ENCODE measurements at places on chromosomes 2 and 18. TPM values are rescaled to one million over a fixed set of nuclear protein-coding genes. Genes with fewer than 3 reads are reported as not detected.
A peak's percentile ranks its signal among the peaks of the same experiment; 100 is the strongest.

DNA sequence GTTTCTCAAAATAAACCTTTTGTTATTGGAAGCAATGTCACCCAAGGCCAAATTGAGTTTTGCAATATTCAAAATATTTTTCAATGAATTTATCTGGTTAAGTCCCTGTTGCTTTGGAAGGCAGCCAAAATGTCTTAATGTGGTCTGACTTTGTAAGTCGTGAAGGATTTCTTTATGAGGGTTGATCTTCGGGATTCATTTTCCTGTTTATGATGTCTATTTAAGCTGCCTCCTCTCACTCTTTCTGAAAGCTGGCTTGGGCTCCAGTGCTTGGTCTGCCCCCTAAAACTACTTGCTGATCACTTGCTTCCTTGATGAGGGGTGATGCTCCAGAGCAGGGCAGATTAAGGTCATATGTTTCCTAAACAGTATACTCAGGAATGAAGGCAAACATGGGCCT is 141.1 kb downstream of the ANTXR1 start:
- DNase-seq = no peak

DNA sequence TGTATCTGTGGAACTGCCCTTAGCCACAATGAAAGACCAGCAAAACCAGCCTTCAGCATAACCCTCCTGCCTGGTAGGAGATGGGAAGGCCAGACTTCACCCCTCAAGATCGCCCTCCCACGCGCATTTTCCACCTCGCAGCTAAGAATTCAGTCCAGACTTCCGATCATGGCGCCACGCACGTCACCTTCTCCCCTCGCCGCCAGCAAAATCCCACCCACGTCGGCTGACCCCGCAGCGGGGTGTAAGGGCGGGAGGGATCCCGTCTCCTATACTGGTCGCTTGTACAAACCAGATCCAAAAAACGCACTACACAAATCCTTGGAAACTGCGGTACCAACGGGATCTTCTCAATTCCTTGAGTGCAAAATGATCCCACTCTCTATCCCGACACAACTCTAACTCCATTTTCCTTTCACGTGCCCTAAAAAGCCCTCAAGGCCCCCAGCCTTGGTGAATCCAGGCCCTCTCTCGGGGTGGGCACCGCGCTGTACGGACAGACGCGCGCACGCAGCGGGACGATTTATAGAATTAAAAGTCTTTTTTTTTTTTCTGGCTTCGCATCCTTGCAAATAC is 1.0 kb upstream of the BMPR2 start:
- DNase-seq = peak; percentile 50

GRCh38 chr2:100185105-100185504 is 42.7 kb upstream of the AFF3 start:
- no peak for DNase-seq

DNA sequence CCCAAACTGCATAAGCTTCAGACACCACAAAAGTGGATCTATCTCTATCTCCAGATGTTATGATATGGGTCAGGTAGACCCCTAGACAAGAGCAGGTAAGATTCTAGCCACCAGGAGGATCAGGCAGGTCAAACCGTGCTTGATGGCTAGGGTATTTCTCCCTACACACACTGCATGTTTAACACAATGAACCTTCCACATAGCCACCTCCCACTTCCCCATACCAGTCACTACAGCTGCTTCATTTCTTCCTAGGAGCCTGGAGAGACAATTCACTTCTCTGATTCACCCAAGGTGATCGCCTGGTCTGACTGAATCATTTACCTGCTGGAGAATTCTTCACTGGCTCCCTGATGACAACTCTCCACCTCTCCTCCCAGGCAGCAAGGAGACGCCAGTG is 66.0 kb upstream of the MYCN start:
- DNase-seq = no peak

- DNase-seq = no peak
Measured at GRCh38 chr2:18623782-18624181, 34.4 kb upstream of the NT5C1B start.

DNA sequence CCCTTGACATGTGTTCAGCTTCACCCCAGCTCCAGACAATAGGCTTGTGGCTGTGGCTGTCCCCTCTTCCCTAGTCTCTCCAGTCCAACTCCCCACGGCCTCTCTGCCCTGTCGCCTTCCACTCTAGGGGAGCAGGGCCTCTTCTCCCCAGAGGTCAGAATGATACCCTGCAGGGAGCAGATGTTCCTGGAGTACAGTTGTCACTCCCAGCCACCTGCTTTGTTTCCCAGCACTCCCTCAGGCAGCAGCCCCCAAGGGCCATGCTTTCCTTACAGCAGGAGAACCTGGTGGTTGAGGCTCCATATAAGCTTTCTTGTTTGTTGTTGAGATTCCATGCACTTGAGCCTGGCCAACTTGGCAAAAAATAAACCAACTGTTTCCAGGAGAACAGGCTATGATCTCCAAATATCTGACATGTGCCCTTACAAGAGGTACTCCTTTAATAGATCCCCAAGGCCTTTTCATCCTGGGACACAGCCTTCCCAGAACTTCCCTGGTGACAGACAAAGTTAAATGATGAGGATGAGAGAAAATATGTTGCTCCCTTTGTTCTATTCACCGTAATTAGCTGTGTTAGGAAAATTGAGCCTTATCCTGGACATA is 45.1 kb downstream of the DPYSL5 start:
- no peak for DNase-seq

DNA sequence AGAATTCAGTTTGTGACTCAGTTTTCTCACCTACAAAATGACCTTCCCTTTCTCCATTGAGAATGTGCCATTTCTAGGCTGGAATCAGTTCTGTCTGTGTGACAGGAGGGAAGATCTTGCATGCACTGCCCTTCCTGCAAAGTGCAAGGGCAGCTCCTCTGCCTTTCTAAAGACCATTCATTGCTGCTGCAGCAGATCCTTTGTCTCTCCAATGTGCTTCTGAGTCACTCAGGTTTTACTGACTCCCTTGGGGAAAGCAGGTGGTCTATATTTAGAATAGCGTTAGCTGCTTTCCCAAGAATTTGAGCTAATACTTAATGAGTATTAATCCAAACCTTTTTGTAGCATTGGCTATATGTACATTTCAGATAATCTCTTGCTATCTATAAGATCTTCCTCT is 62.5 kb downstream of the DAW1 start:
- DNase-seq = no peak

DNA sequence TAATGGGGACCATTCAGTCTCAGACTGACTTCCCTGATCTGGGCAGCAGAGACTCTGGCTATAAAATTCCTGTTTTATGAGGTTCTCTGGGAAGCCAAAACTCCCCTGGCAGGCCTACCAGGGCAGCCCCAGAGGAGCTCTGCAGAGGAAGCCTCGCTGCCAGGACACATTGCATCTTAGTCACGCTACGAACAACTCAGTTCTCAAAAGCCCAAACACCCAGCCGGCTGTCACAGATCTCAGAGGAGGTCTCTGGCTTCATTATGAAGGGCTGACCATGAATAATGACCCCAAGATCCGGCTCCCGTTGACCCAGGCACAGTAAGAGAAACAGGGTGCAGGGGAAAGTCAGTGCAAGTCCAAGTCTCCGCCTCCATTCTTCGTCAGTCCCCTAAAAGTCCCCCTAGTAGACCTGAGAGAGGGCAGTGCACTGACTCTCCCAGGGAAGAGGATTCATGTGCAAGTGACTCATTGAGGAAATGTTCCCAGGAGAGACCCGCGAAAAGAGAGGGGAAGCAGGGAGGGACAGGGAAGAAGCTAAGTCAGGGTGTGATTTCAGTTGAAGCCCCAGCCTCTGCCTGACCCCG is 212.3 kb downstream of the CYP26B1 start:
- no peak for DNase-seq

DNA sequence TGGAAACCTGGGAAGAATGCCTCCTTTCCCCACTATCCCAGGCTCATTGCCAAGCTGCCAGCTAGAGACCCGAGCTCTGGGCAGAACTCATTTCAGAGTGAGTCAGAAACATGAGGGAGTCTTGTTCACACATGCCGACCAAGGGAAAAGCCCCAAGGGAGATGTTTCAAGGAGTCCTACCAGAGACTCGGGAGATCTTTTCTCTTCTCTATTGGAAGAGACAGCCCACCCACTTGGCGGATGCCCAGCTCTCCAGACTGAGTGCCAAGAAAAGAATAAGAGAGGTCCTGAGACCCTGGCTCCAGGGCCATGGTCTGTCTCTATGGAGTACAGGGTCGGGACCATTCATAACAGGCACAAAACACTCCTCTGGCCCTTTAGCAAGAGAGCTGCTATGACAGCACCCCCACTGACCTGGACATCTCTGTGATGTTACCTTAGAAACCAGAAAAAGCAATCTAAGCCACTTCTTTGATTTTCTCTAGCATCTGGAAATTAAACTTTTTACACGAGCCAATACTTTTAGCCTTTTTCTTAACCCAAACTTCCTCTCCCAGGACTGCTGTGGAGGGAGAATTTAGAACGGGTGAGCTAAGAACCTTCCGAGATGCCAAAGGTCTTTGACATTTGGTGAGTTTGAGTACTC is 18.5 kb upstream of the IGFBP5 start:
- DNase-seq = no peak

GRCh38 chr2:176110415-176111308 is 3.6 kb downstream of the HOXD11 start:
- DNase-seq = no peak

- no peak for DNase-seq
Measured at GRCh38 chr2:74819702-74820101, 14.2 kb upstream of the HK2 start.

GRCh38 chr18:56873441-56874140 is 222.4 kb downstream of the WDR7 start:
- DNase-seq = no peak

DNA sequence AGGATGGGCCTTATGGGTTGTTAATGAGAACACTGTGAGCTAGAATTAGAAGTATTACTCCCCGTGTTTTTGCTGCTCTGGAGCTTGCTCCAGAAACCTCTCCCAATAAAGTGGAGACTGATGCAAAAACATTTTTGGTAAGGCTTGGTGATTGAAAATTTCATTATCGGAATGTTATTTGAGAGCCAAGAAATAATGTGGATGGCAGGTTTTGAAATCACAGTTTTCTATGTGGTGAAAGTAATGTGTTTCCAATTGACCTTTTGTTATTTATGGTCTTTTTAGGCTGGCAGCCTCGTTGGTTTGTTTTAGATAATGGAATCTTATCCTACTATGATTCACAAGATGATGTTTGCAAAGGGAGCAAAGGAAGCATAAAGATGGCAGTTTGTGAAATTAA is 5.1 kb downstream of the PLEKHA3 start:
- DNase-seq = no peak

DNA sequence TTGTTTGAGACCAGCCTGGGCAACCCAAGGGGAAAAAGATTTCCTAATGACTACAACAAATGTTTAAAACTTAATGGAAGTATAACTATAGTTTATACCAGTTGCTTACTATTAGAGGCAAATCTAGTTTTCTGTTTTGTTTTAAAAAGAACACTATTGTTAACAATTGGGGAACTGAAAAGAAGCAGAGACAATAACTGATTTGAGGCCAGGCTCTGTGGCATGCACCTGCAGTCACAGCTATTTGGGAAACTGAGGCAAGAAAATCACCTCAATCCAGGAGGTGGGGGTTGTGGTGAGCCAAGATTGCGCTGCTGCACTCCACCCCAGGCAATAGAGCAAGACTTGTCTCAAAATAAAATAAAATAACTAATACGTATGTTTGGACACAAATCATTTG is 28.2 kb upstream of the USP34 start:
- no peak for DNase-seq

DNA sequence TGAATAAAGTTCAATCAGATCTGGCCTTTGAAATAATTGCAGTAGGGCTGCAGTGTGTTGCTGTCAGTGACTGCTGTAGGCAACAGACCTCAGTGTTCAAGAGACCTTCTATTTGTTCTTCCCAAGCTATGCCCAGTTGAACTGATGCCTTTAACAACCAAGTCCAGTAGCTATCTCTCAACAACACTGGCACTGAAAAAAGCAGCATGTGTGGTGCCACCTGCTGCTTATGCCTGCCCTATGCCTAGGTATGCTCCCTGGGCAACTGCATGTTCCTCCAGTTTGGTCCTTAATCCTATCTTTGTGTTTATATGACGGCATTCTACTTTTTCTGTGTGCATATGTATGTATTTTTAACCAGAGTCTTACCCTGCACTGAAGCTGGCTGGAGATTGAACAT is 523.9 kb upstream of the MEX3C start:
- no peak for DNase-seq

GRCh38 chr2:160379399-160379798 is 114.2 kb downstream of the RBMS1 start:
- DNase-seq = no peak

DNA sequence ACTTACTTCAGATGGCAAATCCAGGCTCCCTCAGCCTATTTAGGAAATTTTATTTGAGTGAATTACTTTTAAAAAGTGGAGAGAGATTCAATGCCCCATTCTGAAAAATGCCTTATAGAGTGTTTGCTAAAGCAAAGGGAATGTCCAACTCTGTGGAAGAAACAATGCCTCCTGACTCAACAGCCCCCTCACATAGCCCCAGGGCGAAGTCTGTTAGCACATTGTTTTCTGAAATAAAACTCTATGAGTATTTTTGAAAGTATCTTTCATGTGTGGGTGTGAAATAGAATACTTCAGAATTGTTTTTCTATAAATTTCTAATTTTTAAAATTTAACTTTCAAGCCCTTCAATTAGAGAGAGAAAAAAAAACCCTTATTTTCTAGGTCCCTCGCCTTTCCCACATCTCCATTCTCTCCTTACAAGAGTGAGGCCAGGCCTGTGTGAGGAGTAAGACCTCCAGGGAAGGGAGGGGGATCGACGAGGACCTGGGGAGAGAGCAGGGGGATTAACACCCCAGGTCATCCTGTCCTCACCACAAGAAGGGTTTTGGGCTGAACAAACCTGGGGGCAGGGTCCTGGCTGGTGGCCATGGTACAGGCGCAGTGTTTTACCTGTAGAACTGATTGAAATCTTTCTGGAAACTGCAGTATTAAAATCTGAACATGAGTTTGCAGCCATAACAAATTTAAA is 141.4 kb downstream of the SNTG2 start:
- DNase-seq = no peak

DNA sequence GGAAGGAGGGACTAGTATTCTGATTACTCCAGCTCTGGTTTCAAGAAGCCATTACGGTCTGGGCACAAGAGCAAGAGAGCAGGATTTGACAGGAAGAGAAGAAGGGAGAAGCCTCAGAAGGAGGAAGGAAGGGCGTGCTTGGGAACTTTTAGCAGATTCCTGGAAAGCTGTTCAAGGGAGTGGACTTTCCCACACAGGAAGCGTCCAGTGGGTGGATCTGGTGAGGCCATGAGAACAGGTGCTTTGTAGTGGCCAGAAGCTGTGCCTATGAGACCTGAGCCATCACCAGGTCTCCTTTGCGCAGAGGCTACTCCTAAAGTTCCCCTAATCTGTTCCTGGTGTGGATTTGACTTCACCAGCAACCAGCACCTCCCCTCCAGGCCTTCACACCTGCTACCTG is 62.3 kb downstream of the CD226 start:
- DNase-seq = no peak

GRCh38 chr2:37659723-37660122 is 11.7 kb downstream of the CDC42EP3 start:
- no peak for DNase-seq

The MRPS9 gene
- total RNA-seq = 15.1 TPM

The CLEC4F gene
- total RNA-seq = not detected

The PSTPIP2 gene
- total RNA-seq = 1.6 TPM

The AQP4 gene
- total RNA-seq = 138 TPM

The SIX2 gene
- total RNA-seq = 0.16 TPM

The FEV gene
- not detected for total RNA-seq

The ATP8B1 gene
- 2.5 TPM for total RNA-seq

The G6PC2 gene
- not detected for total RNA-seq

Measured in occipital lobe (tissue), 3 donors.